Activated CD4-positive, alpha-beta T cell treated with anti-CD3 and anti-CD28 coated beads, Interleukin-2, amount 10 ng/mL, durations not matched to agents 24 days and 14 days (primary cell): ENCODE measurements at places on chromosomes 2 and 18.
A peak's percentile ranks its signal among the peaks of the same experiment; 100 is the strongest.

DNA sequence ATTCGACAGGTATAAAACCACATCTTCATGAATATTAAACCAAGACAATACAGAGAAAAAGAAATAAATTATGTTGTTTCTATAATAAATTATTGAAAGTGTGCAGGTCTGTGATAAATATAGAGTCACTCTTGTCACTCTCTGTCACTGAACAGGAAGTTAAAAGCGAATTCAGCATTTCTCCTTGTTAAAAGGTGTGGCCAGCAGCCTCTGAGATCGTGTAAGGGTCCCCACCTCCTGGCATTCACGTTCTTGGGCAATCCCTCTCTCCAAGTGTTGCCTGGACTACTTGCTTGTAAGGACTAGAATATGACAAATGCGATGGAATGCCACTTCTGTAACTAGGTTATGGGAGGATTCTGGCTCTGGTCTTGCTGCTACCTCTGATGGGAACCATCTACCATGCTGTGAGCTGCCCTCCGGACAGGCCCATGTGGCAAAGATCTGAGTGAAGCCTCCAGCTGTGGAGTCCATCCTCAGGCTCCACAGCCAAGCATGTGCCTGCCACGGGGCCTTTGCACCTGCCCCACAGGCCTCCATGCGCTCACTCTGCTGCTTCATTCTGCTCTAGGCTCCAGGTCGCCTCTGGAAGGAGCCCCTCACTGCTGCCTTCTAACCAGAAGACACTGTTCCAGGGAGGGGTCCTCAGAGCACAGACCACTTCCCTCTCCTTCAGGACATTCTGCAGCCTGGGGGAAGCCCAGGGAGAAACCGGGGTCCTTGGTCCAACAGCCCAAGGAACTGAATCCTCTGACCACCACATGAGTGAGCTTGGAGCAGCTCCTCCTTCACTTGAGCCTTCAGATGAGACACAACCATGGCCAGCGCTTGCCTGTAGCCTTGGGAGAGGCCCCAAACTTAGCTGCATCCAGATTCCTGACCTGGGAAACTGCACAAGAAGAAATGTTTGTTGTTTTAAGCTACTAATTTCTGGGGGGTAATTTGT lies 202.9 kb upstream of the HDAC4 start:
- DNase-seq, result no peak

GRCh38 chr2:68458981-68459380 lies 8.1 kb downstream of the FBXO48 start:
- DNase-seq, result no peak

DNA sequence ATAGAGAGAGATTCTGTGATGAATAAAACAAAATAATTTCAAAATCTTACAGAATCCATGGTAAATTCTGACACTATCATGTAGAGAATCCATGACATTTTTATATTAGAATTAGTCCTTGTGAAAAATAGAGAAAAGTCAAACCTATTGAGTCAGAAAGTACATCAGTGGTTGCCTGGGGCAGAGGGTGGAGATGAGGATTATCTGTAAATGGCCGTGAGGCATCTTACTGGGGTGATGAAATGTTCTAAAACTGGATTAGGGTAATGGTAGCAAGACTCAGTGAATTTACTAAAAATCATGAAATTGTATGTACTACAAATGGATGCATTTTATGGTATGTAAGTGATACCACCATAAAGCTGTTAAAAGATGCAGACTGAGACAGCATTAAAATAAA lies 323.1 kb downstream of the SLC8A1 start:
- no peak for DNase-seq

DNA sequence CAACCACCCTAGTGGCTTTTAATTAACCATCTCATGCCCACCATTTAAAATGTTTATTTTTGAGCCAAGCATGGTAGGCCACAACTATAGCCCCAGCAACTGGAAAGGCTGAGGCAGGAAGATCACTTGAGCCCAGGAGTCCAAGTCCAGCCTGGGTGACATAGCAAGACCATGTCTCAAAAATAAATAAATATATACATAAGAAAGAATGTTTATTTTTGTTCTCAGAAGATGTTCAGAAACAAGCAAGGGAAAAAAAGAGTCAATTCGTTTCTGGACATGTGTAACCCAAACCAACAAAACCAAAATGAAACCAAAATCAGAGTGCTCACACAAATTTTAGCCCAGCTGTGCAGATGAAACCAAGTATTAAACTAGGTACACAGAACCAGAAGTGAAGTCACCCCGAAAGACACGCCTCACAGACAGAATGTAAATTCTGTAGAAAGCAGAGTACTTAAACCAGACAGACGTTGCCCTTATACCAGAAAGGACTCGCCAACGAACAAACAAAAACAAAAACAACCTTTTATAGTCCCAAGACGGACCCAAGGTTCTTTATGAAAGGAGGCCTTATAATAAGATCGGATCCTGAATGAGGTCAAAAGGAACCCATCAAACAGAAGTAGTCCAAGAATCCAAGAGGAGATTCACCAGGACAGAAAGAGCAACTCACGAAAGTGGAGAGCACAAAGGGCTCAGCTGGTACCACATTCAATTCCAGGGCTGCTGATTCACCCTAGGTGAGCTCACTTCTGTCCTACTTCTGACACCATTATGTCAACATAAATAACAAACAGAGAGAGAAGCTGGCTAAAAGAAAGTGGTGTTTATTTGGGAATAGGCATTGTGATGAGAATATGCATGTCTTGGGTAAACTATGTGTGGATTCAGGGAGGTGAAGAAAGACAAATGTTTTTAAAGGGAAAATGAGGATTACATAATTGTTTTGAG lies 31.8 kb upstream of the MTCL1 start:
- no peak for DNase-seq

DNA sequence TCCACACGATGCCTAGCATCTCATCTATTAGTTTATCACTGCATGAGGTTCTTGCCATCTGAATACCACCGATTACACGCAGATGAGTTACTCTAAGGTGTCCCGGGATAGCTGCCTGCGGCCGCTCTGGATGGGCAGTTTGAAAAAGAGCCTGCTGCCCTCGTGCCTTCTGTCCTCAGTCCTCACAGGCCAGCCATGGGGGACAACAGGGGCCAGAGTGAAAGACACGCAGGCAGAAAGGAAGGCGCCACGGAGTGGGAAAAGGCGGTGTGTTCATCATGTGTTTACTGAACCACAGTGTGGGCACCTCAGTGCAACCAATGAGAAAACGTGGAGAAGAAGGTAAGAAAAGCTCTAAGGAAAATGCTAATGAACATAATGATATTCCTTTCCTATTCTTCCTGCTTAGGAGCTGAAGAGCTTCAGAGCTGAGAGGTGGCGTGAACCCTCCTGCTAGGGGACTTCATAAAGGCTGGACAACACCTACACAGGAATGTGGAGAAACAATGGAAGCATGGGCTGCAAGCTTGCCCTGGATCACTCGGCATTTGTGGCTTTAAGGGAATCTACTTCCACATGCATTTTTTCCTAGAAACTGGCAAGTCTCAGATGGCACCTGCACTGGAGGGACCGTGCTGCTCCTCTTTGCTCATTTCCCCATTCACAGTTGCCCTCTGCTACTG lies 50.9 kb downstream of the CABYR start:
- DNase-seq, result no peak

DNA sequence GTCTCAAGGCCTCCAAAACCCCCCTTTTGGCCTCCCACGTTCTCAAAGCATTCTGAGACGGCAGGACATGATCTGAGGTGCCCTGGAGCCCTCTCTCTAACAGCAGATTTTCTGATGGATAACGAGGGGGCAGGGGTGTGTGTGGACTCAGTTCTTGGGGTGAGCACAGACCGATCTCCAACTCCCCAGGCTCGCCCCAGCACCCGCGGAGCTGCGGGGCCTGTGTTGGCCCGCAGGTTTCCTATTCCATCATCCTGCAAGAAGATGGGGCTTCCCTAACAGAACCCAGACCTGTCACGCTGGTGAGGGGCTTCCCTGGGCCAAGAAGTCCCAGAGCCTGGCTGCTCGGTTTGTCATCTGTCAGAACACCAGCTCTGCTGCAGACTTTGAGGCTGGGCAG lies 196.1 kb downstream of the ANAPC1 start:
- no peak for DNase-seq

- DNase-seq, result no peak
Measured at GRCh38 chr18:44818668-44819403, 138.1 kb downstream of the SETBP1 start.

- DNase-seq, result no peak
Measured at GRCh38 chr2:46329803-46330775, 32.9 kb downstream of the EPAS1 start.

- no peak for DNase-seq
Measured at GRCh38 chr18:48705531-48705930, 166.7 kb downstream of the CTIF start.

DNA sequence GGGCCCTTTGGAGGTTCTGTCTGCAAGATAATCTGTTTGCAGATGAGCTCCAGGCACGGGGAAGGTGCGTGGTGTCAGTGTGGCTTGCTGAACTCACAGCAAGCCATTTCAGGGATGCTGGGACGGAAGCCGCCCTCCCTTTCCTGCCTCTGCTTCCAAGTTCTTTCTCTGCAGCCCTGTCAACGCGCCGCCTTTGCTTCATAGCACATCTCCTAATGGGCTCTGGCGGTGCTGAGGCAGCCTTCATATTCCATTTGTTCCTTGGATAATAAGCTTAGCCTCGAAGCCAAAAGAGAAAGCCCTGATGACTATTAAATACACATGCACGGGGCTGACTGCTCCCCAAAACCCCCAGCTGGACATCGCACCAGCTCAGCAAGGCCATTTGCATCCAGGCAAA lies 81.7 kb upstream of the TAF1B start:
- no peak for DNase-seq

GRCh38 chr2:191023235-191023679 lies 9.3 kb upstream of the STAT1 start:
- peak; percentile 84 for DNase-seq

DNA sequence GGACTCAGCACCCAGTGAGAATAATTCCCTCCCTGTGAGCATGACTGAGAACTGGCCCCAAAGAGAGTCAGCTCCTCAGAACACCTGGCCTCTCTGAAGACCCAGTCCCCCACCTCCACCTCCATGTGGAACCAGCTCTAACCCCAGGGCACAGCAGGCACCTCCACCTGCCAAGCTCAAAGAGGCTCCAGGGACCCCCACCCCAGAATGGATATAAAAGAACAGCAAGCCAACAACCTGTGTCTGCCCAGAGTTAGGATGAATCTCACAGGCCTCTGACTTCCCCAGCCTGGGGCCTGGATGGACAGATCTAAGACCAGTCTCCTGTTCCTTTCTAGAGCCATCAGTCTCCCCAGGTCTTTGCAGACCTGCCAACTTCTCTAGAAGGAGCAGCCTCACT lies 498.5 kb downstream of the EIPR1 start:
- no peak for DNase-seq

DNA sequence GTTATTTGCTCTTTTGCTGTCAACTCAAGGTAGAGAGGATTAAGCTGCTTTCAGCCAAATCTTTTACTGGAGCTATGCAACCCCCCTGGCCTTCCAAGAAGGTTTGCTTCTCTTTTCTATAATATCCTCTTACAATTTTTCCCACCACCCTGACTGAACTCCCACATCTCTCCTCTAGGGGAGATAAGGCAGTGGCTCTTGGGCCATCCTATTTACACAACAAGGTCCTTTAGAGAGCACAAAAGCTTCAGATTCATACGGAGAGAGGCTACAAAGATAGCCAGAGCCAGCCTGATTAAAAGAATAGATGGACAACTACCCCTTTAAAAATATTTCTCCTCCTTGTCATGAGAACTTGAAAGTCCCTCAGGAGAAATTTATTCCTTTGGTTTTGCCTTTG lies 95.7 kb downstream of the TPGS2 start:
- no peak for DNase-seq

DNA sequence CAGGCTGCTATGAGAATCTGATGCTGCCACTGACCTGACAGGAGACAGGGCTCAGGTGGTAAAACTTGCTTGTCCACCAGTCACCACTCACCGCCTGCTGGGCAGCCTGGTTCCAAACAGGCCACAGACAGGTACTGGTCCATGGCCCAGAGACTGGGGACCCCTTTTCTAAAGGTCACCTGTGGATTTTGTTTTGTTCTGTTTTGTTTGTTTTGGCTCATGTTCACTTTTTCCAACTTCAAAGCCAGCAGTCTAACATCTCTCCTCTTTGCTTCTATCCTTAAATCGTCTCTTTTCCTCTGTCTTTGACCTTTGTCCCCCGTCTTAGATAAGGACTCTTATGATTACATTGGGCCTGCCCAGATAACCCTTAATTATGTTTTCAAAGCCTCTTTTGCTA lies 3.3 kb upstream of the CERKL start:
- DNase-seq, result no peak

- no peak for DNase-seq
Measured at GRCh38 chr18:27276479-27276878, 91.4 kb upstream of the CHST9 start.

GRCh38 chr2:67888351-67889005 lies 174.3 kb downstream of the C1D start:
- DNase-seq, result no peak
